ENCODE measurements at places on chromosomes 6 and 20. TPM values are rescaled to one million over a fixed set of nuclear protein-coding genes. Genes with fewer than 3 reads are reported as not detected.

DNA sequence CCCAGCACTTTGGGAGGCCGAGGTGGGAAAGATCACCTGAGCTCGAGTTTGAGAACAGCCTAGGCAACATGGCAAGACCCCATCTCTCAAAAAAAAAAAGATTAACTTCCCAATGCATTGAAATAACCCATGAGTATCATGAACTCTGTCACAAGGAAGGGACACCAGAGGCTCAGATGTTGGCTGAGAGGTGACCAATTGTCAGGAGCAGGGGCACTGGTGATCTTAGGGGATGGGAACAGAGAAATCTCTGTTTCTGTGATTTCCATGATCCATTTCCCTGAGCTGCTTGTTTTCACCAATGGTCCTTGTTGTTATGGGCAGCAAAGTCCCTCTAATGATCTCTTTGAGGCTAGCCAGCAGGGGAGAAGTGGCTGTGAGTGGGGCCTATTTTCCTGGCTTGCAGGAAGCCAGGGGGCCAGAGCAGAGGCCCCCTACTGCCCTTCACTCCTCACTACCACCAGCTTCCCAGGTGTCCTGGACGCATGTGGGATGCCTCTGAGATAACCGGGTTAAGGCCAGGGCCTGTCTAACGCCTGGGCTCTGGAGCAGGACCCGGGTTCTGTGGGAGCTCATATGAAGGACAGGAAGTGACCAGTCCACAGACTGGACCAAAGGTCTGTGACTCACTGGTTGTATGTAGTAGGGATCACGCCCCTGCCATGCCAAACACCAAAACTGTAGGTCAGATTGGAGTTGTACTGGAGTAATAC is 54.4 kb downstream of the PCNA start:
- DNase-seq, result no peak

DNA sequence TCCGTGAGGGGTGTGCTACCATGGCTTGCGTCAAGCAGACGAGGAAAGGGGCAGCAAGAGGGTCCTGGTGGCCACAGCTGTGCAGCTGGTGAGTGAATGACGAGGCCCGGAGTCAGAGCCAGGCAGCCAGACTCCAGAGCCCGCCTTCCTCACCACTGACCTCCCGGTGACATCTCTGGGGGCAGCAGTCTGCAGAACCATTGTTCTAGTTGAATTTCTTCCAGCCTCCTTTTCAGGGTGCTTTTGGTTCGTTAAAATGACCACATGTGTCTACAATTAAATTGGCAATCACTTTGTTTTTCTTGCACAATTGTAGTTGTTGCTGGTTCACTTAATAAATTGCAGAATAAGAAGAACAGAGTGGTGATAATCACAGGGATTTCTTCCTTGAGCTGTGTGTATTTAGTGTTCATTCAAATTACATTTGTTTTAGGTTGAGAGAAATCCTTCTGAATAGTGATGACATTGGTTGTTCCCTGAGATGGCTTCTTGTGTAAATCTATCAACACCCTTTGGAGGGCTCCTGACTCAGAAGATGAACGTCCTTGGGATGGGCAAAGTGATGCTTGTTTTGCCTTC is 96.4 kb downstream of the TULP4 start:
- no peak for DNase-seq

- no peak for DNase-seq
Observed at GRCh38 chr20:49462626-49463025, 19.8 kb downstream of the KCNB1 start.

DNA sequence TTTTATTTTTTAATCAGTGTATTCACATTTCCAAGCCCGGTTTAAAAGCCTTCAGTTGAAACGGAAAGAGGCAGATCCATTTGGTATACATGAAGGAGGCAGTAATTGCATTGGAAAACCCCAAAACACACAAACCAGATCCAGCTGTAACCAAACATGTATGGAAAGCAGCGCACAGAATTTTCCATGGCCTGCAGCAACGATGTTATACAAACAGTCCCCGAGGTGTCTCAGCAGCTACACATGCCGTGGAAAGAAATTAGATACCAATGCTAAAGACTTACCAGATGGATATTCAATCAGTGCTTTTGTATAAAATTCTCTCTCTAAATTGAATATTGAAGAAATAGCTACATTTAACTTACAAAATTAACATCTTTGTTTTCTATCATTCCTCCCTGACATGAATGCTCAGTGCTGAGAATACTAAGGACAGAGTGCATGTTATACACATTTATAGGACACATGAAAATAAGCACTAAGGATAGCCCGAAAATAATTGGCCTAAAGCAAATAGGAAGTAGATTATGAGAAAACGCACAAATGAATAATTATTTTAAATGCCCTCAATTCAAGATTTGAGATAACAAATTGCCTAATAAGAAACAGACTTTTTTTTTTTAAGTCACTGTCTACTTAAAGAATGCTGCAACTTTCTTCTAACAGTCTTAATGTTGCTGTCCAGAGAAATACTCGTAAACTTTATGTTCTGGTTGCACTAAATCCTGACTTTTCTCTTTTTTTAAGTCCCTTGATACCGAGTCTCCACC is 713.1 kb downstream of the HDGFL1 start:
- DNase-seq, result no peak

DNA sequence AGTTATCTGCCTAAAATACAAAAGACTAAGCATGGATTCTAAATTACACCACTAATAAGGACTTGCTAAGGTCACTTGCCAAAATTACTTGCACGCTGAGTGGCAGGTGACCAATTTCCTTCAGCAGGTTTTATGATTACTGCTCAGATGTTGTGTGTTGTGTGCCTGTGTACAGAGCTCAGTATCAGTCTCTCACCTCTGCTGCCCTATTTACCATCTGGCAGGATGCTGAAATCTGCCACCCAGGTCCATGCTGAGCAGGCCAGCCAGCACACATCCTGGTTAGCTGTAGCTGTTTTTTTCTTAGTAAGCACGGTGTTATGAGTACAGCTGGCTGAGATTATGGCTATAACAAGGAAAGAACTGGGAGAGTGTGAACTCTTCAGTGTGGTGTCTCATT is 34.0 kb downstream of the ELOVL4 start:
- no peak for DNase-seq

- peak; percentile 57 for DNase-seq
Observed at GRCh38 chr20:10306440-10307358, 88.1 kb downstream of the SNAP25 start.

DNA sequence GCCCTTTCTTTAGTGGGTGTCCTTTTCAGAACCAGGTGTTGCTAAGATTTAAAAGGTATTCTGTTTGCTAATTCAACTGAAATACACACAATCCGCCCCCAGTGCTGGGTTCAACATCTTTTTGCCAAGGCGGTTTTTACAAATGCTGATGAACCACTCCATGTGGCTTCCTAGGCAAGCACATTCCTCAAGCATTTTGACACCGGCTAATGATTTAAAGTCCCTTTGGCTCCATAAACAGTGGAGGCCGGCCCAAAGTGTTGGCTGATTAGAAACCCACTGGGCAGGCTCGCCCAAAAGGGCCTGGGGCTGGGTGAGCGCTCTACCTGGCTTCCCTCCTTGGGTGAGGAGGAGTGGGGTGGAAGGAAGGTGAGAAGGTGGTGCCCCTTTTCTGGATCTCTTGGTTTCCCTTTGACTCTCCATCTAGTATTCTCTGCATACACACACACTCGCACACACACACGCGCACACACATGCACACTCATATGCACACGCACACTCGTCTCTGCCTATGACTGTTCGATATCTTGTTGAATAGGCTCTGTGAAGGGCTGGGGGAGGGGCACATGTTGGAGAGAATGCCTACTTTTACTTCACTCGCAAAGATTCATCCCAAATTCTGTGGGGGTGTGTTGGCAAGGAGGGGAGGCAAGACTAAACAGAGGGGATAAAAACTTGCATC is 66.7 kb upstream of the ARMC2 start:
- DNase-seq, result no peak

GRCh38 chr6:47715782-47716181 is 17.4 kb downstream of the ADGRF4 start:
- no peak for DNase-seq

- no peak for DNase-seq
Observed at GRCh38 chr6:162267126-162267525, 460.4 kb downstream of the PRKN start.

Gene ADGRB3
- polyA plus RNA-seq, result not detected

Gene ZNF512B
- 6.0 TPM for polyA plus RNA-seq
